ENCODE measurements at places on chromosomes 12 and 14.

DNA sequence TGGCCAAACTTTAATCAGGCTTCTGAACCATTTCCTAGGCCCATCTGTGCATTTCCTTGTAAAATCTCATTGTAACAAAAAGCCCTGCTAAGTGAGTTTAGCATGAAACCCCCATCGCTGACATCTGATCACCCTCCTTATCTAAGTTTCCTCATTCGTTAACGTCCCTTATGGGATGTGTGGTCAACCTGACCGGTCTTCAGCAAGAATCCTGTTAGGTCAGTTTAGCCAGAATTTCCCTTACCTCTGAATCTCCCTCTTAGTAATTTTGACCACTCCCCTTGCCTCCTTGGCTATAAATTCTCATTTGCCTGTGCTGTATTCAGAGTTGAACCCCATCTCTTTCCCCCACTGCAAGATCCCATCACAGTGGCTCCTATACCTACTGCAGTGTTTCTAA lies 239.3 kb downstream of the RMST start:
- no peak for DNase-seq

GRCh38 chr12:102459314-102459713 lies 21.0 kb downstream of the IGF1 start:
- DNase-seq, result no peak

GRCh38 chr12:57993030-57993429 lies 51.7 kb downstream of the ATP23 start:
- DNase-seq, result no peak

DNA sequence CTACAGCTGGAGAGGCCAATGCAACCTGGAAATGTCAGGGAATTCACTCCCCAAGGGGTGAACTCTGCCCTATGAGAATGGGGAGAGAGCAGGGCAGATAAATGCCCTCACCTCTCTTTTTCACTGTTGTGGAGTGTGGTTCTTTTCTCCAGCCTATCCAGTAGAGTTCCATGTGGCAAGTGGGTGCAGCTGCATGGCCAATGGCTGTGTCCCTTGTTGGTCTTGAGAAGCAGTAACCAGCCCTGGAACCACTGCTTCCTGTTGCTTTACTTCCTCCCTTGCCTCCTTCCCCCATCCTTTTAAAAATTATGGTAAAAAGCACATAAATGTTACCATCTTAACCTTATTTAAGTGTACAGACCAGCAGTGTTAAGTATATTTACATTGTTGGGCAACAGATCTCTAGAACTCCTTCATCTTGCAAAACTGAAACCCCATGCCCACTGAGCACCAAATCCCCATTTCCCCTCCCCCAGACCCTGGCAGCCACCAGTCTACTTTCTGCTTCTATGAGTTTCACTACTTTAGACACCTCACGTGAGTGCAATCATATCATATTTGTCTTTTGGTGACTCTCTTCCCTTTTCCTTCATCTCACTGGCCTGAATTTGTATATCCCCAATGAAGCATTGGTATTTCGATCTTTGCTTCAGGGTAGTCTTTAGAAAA lies 77.0 kb upstream of the GRIP1 start:
- DNase-seq, result no peak

DNA sequence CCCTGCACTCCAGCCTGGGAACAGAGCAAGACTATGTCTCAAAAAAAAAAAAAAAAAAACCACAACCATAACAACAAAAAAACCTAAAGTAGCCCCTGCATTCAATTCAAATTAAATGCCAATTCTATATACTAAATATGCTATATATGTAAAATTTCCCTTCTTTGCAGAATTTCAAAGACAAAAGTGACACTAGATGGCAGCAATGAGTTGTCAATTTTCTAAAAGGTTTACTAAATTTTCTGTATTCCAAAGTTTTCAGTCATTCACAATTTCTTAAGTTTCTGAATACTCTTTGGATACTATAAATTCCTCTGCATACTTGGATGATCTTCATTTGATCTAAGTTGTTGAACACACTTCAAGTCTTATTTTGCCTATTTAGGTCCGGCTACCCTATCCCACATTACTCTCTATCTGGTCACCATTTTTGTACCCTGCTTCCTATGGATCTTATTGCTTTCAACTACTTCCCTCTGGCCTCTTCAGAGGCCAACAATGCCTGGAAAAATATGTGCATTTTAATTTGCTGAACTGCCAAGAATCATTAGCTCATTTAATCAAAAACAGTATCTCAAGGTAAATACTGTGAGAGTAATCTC lies 27.9 kb downstream of the HNRNPC start:
- DNase-seq, result no peak

DNA sequence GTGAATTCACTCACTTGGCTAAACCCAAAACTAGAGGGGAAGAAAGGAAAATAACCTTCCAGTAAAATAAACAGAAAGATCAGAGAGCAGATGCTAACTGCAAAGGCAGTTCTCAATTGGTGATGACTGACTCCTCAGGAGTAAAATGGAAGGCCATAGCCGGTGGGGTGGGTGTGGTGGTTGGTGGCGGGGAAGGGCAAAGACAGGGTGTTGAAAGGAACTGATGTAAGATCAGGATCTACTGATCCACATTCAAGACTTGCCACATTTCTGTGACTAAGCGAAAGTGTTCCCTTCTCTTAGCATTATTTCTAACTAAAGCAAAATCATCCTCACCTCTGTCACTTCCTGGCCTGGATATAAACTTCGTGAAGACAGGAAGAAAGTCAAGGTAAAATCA lies 26.3 kb upstream of the TC2N start:
- no peak for DNase-seq

GRCh38 chr14:44928793-44929192 lies 33.0 kb downstream of the KLHL28 start:
- no peak for DNase-seq

GRCh38 chr12:18690653-18691052 lies 47.2 kb downstream of the PLCZ1 start:
- DNase-seq, result no peak

All from stimulated activated CD8-positive, alpha-beta memory T cell treated with anti-CD3 and anti-CD28 coated beads, Interleukin-15, amount 100 ng/mL, for 24 hours (primary cell).